ENCODE measurements at places on chromosomes 12 and 14. TPM values are rescaled to one million over a fixed set of nuclear protein-coding genes. Genes with fewer than 3 reads are reported as not detected.
A peak's percentile ranks its signal among the peaks of the same experiment; 100 is the strongest.

The NTF3 gene
- total RNA-seq = 8.6 TPM

The SIRT4 gene
- total RNA-seq = 1.9 TPM

- DNase-seq = no peak
Measured at GRCh38 chr14:26596543-26597061, 1.2 kb downstream of the NOVA1 start.

- peak; percentile 78 for DNase-seq
Measured at GRCh38 chr14:104735830-104736642, 12.0 kb downstream of the ADSS1 start.

- no peak for DNase-seq
Measured at GRCh38 chr12:43294916-43295315, 257.1 kb downstream of the ADAMTS20 start.

DNA sequence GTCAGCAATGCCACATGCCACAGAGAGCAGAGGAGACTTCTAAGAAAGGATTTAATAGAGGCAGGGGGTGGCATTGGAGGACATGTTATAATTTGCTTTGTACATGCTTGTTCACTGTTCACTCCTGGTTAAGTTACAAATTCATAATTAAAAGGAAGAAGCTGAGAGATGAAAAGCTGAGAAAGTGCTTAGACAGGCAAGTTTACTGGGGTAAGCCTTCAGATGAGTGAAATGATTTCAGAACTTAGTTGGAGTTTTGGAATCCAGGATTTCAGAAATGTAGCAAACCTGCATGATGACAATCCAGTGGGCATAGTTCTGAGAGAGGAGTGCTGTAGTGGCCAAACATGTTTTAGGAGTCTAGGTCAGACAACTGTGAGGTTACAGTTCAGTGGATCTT is 67.3 kb upstream of the FBXO33 start:
- no peak for DNase-seq

The GPR84 gene
- not detected for total RNA-seq

The FBRSL1 gene
- total RNA-seq = 2.3 TPM

DNA sequence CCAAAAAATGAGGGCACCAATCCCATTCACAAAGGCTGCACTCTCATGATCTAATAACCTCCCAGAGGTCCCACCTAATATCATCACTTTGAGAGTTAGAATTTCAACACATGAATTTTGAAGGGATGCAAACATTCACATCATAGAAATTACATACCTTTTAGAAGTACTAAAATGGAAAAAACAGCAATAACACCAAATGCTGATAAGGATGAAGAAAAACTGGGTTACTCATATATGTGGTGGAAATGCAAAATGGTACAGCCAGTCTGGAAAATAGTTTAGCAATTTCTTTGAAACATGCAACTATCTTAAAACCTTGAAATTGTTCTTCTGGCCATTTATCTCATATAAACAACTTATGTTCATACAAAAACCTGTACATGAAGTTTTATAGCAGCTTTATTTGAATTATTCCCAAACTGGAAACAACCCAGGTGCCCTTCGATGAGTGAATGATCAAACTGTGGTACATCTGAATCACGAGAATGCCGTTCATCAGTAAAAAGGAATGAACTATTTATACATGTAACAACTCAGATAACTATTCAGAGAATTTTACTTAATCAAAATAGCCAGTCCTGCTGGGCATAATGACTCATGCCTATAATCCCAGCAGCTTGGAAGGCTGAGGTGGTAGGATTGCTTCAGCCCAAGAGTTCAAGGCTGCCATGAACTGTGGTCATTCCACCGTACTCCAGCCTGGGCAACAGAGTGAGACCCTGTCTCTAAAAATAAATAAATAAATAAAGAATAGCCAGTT is 109.4 kb upstream of the SSTR1 start:
- DNase-seq = peak; percentile 44

DNA sequence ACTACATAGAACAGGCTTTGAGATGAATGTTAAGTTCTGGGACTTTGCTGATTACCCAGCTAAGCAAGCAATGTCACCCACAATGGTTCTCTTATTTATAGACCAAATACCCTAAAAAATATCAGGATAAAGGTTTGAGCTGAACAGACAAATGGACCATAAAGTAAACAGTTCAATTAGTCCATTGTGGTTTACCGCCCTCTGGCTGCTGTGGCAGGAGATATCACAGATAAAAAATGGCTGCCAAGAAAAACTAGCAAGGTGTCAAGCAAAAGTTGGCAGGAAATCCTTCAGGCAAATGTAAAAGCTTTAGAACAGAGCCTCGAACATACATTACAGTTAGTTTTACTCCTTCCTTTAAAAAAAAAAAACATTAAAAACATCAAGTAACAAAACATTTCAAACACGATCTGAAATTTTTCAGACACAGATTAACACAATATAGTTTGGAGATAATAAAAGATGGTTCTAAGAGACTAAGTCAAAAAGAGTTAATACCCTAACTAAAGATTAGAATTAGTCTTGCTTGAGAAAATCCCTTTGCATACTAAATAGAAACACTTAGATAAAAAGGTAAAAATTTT is 41.3 kb downstream of the MED13L start:
- DNase-seq = peak; percentile 66

GRCh38 chr14:21768116-21768874 is 94.7 kb upstream of the OR4E1 start:
- peak; percentile 13 for DNase-seq

All from RPMI7951 (cell line).